Endothelial cell (in vitro differentiated cells): ENCODE measurements at places on chromosomes 1 and 21. TPM values are rescaled to one million over a fixed set of nuclear protein-coding genes. Genes with fewer than 3 reads are reported as not detected.

The COL11A1 gene
- 9.2 TPM for total RNA-seq

- peak; percentile 63 for DNase-seq
Measured at GRCh38 chr1:18100491-18101063, 7.0 kb upstream of the IGSF21 start.

- DNase-seq, result no peak
Measured at GRCh38 chr1:67747671-67748546, 62.9 kb downstream of the GADD45A start.

DNA sequence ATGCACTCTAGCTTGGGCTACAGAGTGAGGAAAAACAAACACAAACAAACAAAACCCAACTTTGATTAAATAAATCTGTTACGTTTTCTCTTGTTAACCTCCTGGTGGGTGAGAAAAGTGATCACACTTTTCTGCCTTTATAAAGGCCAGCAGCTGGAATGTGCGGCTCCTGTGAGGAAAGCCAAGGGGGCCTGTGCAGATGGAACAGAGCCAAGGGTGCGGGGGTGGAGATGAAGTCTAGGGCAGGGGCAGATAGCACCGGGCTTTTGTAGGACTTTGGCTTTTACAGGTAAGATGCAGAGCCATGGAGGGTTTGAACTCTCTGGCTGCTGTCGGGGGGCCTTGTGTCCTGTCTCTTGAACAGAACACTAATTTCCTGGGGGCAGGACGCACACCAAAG lies 40.7 kb upstream of the GPR37L1 start:
- DNase-seq, result no peak

DNA sequence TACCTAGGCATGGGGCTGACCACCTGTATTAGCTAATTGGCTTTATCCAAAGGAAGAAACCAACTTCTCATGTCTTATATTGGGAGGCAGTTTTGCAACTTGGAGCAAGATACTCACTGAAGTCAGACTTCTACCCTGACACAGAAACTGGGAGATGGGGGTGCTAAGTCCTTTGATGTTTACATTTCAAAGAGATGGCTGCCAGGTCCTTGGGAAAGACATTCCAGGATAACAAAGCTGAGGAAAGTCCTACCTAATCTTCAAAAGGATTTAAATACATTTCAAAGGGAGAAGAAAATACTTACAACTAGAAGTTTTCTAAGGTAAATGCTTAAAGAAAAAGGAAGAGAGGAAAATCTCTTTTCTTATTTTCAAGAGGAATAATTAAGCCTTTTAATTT lies 62.1 kb downstream of the FH start:
- no peak for DNase-seq
